Naive thymus-derived CD8-positive, alpha-beta T cell (primary cell): ENCODE measurements at places on chromosomes 5 and 9.

DNA sequence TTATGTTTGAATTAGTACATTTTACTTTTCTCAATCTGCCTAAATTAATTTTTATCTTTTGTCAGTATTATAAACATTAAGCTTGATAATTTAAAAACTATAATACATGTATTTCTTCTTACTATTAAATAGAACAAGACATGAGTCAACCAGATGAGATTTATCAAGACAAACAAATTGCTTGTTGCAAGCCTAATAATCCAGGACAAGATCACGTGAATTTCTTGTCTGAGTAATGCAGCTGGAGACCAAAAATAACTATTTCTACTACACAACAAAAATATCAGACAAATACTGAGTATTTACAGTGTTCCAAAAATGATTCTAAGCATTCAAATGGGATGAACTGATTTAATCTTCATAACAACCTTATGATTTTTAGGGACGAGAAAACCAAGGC is 339.1 kb upstream of the PRR16 start:
- DNase-seq = no peak

- no peak for DNase-seq
Measured at GRCh38 chr5:122701640-122702523, 73.0 kb upstream of the SNX2 start.

GRCh38 chr9:92098638-92099037 is 16.6 kb downstream of the SPTLC1 start:
- no peak for DNase-seq

DNA sequence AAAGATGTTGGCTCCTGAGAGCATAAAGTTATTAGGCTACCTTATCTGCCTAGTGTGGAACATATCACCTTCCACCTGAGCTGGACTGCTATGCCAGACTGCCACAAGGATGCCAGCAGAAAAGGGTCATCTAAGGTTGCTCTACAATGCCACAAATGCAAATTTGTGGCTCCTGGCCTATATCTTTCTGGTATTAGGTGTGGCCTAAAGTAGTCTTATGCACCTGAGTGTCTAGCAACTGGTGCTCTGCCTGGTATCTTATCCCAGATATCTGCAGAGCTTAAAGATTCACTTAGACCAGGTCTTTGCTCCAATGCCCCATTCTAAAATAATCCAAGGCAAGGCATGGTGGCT is 34.7 kb downstream of the DTWD2 start:
- no peak for DNase-seq

GRCh38 chr9:108654566-108654965 is 201.2 kb downstream of the ACTL7B start:
- no peak for DNase-seq

- DNase-seq = no peak
Measured at GRCh38 chr5:56172241-56172640, 60.9 kb downstream of the ANKRD55 start.

- DNase-seq = peak; percentile 33
Measured at GRCh38 chr9:136107155-136107952, 11.3 kb downstream of the TMEM250 start.

- DNase-seq = no peak
Measured at GRCh38 chr5:171825051-171825450, 39.4 kb downstream of the SMIM23 start.

- DNase-seq = peak; percentile 45
Measured at GRCh38 chr5:32312197-32312594, 543 bp downstream of the MTMR12 start.

GRCh38 chr5:157248821-157249470 is 17.0 kb upstream of the CYFIP2 start:
- no peak for DNase-seq

- no peak for DNase-seq
Measured at GRCh38 chr5:153088538-153088937, 401.9 kb upstream of the GRIA1 start.

DNA sequence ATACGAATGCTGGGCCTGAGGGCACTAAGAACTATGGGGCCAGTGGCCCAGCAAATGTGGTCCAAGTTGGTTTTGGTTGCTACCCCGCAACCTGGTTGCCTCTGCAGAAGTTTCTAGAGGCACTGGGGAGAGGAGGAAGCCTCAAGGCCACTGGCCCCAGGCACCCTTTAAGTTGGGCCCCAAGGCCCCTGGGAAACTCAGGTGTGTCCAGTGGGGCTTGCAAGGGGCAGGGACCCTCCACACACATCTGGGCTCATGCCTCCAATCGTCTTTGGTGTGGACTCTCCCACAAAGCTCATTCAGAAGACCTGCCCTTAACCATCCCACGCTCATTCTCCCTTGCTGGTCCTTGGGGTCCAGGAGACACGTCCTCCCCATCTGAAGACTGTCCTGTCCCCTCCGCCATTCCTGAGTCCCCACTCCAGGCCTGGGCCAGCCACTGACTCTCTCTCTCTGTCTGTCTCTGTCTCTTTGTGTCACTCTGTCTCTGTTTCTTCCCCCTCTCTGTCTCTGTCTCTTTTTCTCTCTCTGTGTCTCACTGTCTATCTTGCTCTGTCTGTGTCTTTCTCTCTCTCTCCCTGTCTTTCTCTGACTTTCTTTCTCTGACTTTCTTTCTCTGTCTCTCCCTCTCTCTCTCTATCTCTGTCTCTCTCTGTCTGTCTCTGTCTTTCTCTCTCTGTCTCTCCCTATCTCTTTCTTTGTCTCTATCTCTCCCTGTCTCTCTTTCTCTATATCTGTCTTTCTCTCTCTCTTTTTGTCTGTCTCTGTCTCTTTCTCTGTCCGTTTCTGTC is 3.3 kb upstream of the SLC6A19 start:
- DNase-seq = peak; percentile 49

DNA sequence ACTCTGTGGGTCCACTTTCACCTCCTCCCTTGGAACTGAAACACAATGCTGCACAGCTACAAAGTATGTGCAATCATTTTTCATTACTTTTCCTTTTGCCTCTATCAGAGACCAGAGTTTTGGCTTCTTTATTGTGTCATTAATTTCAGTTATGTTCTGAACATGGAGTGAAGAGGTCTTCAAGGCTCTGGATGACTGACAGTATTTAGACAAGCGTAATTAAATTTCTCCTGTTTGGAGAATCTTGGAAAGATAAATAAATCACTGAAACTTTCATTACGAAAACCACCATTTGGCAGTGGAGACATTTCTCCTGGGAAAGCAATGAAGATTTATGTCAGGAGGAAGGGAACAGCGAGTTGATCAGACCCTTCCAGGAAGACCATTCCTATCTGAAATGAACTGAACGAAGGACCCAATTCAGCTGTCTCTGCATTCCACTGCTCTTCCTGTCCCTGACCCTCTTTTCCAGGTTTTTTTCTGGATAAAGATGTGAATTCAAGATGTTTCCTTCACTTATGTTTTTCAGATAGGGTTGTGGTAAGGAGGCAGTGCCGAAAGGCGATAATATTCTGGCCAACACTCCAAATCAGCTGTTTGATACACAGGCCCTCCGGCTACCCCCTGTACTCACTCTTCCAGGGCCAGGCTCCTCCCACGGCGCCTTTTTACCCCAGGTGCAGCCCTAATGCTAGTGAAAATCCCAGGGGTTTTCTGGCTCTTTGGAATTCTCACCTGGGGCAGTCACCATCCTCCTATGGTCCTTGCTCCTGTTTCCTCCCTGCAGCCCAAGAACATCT is 77.2 kb upstream of the OSMR start:
- no peak for DNase-seq

- no peak for DNase-seq
Measured at GRCh38 chr9:6354072-6354686, 26.0 kb downstream of the TPD52L3 start.

DNA sequence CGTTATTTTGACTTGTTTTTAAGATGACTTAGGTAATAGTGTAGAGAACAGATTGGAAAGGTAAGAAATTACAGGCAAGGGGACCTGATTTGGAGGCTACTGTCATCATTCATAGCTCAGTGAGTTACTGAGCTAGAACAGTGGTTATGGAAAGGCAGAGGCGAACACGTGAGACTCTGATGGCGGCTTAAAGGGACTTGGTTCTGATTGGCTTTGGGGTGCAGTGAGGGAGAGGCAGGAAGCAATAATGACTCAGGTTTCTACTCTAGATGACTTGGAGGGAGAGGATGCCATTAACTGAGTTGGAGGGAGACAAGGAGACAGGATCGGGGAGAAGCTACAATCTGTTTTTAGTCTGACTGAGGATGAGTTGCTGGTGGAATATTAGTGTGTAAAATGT is 3.0 kb downstream of the F2RL2 start:
- DNase-seq = no peak

GRCh38 chr5:132055808-132056609 is 4.4 kb upstream of the IL3 start:
- DNase-seq = peak; percentile 14

GRCh38 chr5:136082390-136083193 is 50.1 kb upstream of the SMAD5 start:
- peak; percentile 17 for DNase-seq

DNA sequence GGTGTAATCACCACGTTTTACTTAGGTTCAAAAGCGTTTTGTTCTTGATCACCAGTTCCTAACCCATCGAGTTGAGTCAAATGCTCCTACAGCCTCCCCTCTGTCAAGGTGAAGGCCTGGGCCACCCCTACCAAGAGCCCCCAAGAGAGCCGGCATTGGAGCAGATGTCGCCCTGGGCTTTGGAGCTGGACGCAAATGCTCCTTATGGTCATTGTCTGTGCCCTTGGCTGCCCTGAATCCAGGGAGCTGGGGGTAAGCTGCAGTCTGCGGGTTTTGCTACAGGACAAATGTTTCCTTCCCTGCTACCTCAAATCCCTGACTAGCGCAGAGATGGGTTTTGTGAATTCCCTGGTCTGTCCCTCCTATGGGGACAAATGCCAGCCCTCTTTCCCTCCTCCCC is 4.9 kb downstream of the RNF183 start:
- no peak for DNase-seq

DNA sequence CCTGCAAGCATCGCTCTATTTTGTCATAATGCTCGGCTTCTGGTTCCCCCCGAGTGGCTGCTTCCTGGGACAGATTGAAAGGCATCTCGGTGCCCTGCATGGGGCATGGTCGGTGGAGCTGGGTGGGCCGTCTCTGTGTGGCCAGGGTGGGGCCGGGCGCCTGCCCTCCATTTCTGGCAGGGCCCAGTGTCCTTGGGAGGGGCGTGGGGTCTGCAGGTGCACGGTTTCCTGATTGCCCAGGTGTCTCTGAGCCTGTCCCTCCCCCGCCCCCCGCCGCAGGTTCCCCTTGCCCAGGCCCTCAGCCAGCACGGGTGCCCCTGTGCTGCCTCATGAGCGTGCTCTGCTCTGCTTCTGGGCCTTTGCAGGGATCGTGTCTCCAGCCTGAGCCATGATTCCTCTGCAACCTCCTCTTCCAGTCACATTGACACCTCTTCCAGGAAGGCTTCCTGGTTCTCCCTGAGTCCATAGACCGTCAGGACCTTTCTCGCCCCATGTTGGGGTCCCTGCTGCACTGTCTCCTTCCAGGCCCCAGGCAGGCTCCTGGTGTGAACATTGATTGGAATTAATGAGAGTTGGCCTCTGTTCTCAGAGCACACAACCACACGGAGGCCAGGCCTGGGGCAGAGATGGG is 90.2 kb downstream of the RXRA start:
- DNase-seq = no peak

GRCh38 chr5:69368458-69369339 is 621 bp downstream of the AK6 start:
- DNase-seq = peak; percentile 58

DNA sequence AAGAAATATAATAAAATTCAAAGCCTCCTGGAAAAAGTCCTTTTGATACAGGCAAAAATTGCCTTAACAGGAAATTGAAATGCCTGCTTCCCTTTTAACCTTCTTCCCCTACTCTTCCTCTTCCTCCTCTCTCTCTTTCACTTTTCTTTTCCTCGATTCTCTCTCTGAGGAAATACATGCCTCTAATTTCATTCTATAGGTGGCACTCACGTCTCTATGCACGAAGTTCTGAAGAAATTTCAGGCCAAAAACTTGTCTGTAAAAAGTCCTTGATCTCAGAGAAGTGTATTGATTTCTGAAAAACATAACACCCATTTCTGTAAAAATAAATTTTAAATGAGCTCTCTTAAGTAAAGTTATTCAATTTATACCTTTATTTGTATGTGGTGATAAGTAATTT is 371.7 kb upstream of the IRX4 start:
- no peak for DNase-seq

- no peak for DNase-seq
Measured at GRCh38 chr9:107929443-107929842, 439.9 kb upstream of the KLF4 start.

GRCh38 chr5:134567641-134568336 is 42.3 kb downstream of the JADE2 start:
- no peak for DNase-seq

DNA sequence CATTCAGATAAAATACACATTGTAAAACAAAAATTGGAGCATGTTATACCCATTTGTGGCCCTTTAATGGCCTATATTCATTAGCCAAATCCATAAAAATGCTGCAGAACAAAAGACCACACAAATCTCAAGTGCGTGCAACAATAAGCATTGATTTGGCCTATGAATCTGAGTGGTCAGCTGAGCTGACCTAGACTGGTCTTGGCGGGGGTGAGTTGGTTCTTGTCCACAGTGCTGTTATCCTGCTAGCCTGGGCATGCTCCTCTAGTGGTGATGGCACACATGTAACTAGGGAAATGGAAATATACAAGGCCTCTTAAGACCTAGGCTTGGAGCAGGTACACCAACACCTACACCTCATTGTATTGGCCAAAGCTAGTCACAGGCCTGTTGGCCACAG is 122.2 kb upstream of the TBCA start:
- no peak for DNase-seq

- no peak for DNase-seq
Measured at GRCh38 chr9:78133751-78134150, 102.1 kb upstream of the CEP78 start.

GRCh38 chr5:72144762-72145161 is 37.5 kb downstream of the MAP1B start:
- DNase-seq = no peak

GRCh38 chr5:153987301-153987700 is 51.4 kb downstream of the FAM114A2 start:
- no peak for DNase-seq

DNA sequence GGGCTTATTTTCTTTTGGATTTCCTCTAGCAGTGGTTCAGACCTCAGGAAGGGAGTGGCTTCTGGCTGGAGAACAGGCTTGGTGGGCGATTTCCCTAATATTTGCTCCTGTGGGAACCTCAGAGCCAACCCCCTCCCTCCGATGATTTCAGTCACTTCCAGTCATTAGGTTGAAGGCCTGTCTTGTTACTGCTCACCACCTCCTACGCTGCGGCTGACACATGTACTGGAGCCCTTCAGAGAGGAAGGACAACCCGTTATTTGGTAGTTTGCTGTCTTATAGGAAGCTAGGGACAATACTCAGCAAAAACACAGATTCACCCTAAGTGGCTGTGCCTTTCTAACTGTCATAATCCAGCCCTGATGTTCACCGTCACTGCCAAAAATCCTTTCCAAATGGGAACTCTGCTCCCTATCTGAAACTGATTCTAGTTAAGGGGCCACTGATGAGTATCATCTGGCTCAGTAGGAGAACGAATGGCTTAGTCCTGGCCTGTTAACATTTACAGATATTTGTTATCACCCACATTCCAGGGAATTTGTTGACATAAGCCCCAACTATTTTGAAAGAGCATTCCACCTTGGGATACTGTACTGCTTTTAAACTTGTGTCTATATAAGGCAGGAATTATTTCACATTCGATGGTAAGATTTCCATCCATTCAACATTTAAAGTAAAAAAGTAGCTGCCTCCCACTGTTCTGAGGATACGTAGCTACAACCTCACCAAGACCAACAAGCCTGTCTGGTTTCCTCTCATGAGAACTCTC is 29.3 kb upstream of the ANKH start:
- no peak for DNase-seq
